ENCODE measurements at places on chromosomes 11 and 22.

DNA sequence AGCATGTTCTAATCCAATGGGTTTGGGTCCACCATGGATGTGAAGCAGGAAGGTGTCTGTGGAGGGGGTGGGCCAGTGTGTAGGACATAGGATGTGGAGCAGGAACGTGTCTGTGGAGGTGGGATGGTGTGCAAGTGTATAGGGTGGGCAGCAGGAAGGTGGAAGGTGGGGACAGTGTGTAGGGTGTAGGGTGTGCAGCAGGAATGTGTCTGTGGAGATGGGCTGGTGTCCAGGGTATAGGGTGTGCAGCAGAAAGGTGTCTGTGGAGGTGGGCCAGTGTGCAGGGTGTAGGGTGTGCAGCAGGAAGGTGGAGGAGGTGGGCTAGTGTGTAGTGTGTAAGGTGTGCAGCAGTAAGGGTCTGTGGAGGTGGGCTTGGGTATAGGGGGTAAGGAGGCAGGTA, 1068.0 kb downstream of the NTM start:
- no peak for DNase-seq

- DNase-seq, result no peak
Measured at GRCh38 chr11:72686639-72687220, 12.5 kb upstream of the PDE2A start.

DNA sequence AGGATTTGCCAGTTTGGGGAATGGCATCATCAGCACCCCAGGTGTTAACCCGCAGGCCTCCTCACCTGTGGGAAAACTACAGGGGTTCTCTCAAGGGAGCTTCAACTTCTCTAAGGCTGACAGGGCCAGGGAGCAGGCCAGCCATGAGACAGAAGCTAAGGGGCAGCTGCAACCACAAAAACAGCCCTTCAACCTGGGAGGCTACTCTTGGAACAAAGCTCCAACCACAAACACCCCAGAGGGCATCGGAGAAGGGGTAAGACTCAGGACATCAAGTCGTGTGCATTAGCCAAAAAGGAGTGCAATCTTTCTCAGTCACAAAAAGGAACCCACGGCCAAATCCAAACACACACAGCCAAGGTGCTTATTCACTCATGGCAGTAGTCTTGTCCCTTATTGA, 103.0 kb downstream of the PLEKHA7 start:
- no peak for DNase-seq

- DNase-seq, result no peak
Measured at GRCh38 chr11:133966921-133967598, 10.3 kb upstream of the IGSF9B start.

DNA sequence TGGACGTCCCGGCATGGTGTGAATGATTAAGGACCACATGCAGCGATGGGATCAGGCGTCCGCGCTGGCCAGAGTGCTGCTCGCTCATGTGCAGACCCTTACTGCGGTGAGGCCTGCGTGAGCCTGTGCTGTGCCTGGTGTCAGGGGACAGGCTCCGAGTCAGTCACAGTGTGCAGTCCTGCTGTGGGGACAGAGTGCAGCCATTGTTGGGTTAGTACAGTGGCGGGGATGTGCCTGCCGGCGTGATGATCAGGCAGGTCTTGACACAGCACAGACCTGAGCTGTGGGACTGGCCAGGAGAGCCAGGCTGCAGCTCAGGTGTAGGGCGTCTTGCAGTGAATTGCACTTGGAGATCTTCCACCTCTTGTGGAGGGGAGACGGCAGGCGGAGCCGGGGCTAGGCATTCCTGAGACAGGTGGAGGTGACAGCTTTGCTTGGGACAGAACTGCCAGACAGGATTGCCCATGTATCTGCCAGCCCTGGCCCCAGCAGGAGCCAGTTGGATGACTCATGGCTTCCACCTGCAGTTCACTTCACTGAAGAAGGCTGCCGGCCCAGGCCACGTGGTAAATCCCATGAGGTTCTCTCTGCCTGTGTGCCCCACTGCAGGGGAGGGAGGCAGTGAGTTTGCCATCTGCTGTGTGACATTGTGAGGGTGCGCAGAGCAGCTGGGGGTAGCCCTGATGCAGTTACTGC, 17.3 kb downstream of the TRMU start:
- DNase-seq, result no peak

GRCh38 chr11:43923406-43924111, 18.9 kb upstream of the C11orf96 start:
- DNase-seq, result no peak

GRCh38 chr11:19868871-19869270, 156.2 kb downstream of the NAV2 start:
- no peak for DNase-seq

- DNase-seq, result no peak
Measured at GRCh38 chr11:43972366-43972765, 29.9 kb downstream of the C11orf96 start.

GRCh38 chr11:69598147-69598546, 42.8 kb upstream of the CCND1 start:
- no peak for DNase-seq

GRCh38 chr11:16993495-16993894, 20.7 kb downstream of the PLEKHA7 start:
- no peak for DNase-seq

- no peak for DNase-seq
Measured at GRCh38 chr11:63603180-63603518, 11.1 kb downstream of the PLAAT3 start.

GRCh38 chr11:47216121-47216798, 1.5 kb downstream of the DDB2 start:
- DNase-seq, result no peak

- DNase-seq, result no peak
Measured at GRCh38 chr11:126997196-126997595, 3.4 kb downstream of the KIRREL3 start.

DNA sequence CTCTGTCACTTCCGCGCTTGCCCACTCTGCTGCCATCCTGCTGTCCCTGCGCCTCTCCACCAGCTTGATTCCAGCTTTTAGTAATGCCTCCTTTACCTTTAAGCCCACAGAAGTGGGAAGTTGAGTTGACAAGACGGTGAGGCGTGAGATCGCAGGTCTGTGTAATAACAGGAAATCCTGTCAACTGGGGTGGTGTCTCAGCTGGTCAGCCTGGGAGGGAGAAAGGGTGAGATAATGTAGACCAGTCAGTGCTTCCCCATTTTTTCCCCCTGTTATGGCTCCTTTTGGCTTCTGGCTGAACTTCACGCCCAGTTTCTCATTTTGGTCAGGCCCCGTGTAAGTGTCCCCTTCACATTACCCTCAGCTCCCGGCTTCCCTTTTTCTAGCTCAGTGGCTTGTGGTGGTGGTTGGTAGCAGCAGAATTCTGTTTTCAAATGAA, 98.9 kb downstream of the TRAF6 start:
- no peak for DNase-seq

DNA sequence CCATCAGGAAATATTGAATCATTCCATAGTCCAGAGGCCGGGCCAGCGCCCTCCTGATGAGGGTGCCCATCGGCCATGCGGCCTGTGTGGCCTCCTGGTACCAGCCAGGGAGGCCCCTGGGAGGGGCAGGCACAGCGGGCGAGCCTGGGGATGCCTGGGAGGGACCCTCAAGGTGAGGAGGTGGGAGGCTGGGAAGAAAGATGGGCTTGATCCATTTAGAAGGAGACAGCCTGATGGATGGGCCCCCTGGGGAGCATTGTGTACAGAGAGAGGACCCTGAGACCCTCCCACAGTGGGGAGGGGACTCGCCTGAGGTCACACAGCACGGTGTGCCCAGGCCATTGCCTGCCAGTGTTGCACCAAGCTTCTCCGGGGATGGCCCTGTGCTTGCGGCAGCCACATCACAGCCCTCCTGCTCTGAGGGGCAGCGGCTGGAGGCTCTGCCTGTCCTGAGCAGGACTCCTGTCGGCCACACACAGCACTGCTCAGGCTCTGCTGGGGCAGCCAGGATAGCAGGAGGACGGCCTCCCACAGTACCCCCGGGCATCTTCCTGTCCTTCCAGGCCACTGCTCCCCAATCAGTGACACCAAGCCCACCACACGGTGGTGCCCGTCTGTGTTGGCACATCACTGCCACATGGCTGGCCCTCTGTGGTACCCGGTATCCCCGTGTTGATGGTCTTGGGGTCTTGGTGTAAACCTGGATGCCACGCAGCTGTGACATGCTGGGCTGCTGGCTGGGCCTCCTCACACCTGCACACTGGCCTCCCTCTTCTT, 290.0 kb downstream of the TBC1D22A start:
- DNase-seq, result no peak

DNA sequence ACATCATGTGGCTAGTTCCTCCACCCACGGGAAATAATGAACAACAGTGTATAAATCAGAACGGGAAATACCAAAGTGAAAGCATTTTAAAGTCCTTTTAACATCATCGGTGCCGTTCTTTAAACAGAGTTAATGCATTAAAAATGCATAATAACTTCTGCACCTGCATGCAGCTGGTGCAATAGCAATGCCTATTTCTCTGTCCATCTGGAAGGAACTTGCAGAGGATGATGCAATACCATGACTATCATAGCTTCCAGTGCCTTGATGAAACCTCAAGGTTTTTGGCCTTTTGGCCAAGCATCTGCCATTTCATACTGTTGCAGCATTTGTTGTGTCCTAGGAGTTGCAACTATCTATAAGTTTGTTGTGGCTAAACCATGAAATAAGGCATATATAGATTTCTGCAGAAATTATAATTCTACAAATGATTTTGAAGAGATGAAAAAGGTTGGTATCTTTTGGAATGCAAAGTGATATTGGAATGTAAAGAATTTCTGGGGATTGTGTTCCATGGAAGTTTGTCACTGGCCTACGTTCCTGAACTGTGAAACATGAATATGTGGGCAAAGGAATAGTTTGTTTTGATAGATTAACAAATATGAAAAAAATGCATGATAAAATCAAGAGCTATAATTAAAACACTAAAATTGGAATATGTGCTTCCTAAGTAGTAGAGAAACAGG, 9.8 kb upstream of the EIF3F start:
- DNase-seq, result no peak

- no peak for DNase-seq
Measured at GRCh38 chr11:95011376-95011775, 13.7 kb upstream of the KDM4E start.

DNA sequence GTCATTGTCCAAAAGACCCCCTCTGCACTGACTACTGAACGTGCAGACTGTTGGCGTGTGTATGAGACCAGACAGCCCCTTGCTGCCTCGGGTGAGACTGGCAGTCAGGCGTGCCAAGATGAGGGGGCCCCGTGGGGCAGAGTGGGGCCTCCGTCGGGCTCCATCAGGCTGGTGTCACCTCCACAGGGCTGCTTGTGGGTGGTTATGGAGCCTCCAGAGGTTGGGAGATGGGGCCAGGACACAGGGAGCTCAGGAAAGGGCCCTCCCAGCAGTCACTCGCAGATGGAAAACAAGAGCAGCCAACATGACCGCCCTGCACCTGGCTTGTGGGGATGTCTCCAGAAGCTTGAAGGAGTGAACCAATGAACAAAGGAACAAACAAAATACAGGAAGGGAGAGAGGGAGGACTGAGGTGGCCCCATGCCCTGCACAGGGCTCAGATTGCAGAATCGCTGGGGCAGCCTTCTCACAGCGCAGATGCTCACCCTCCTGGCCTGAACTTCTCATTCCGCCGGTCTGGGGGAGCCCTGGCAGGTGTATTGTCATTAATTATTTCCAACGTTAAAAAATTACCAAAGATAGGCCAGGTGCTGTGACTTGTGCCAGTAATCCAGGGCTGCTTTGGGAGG, 5.5 kb upstream of the PHLDA2 start:
- no peak for DNase-seq

DNA sequence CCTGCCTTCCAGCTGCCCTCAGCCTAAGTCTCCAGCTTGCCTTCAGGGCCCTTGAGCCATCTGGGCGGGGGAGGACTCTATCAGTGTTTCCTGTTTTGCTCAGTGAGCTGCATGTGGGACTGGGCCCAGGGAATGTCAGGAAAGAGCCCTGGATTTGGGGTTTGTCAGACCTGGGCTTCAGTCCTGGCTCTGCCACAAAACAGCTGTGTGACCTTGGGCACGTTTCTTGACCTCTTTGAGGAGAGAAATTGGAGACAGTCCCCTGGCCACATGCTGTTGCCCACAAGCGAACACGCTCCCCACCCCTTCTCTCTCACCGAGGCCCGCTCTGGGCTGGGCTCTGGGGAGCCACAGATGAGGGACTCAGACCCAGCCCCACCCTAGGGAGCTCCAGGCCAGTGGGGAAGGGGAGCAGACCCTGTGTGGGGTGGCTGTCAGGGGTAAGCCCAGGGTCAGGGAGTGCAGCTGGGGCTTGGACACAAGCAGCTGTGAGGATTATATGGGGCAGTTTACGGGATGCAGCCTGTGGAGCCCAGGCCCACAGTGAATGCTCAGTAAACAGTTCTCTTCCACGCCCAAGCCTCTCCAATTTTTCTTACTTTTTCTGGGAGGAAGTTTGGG, 12.3 kb downstream of the MYO7A start:
- no peak for DNase-seq

DNA sequence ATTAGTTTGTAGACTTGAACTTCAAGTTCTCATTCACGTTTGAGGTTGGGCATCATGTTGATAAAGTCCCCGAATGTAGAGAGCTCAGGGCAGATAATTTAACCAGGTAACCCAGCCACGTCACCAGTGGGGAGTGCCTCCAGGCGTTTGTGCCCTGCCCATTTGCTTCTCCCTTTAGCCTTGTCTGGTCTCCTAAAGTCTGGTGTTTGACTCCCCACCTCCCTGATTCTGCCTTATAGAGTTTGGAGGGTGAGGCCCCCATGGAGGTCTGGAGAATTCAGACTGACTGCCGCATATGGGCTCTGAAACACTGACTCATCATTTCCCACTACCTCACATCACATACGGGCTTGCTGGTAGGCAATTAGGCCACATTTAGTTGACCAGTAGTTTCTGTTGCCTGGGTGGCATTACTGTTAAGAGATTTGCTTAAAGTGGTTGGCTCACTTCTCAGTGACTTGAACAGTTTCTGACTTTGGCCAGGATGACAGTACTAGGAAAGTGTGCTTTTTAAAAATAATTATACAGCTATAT, 99.3 kb upstream of the GAL start:
- DNase-seq, result no peak

GRCh38 chr11:61881397-61881796, 9.9 kb downstream of the FADS3 start:
- no peak for DNase-seq

DNA sequence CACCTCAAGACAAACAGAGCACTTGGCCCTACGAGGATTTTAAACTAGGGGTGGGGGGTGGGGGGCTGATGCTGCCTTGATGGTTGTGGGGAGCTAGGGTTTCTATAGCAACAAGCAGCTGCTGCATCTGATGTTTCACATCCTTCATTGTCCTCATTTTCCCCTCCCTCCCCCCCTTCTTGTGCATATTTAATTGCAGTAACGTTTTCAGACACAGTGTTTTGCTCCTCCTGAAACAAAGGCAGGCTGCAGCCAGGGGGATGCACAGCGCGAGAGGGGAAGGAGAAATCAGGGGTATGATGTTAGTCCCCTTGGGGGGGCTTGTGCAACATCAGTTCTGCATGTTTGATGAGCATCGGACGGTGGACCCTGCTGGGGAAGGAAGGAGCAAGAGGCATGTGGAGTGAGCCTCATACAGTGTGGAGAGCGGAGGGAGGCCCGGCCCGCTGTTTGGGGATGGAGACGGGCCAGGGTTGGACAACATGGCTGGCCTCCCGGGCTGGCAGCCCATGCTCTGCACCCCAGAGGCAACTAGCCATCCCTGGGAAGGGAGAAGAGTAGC, 208.3 kb downstream of the CEP164 start:
- DNase-seq, result no peak

- no peak for DNase-seq
Measured at GRCh38 chr11:70913715-70914231, 338.6 kb downstream of the SHANK2 start.

- DNase-seq, result no peak
Measured at GRCh38 chr11:108196901-108197300, 25.5 kb downstream of the NPAT start.

GRCh38 chr11:19420868-19421533, 180.3 kb upstream of the E2F8 start:
- DNase-seq, result no peak
